ENCODE measurements at places on chromosomes 2 and 18.

DNA sequence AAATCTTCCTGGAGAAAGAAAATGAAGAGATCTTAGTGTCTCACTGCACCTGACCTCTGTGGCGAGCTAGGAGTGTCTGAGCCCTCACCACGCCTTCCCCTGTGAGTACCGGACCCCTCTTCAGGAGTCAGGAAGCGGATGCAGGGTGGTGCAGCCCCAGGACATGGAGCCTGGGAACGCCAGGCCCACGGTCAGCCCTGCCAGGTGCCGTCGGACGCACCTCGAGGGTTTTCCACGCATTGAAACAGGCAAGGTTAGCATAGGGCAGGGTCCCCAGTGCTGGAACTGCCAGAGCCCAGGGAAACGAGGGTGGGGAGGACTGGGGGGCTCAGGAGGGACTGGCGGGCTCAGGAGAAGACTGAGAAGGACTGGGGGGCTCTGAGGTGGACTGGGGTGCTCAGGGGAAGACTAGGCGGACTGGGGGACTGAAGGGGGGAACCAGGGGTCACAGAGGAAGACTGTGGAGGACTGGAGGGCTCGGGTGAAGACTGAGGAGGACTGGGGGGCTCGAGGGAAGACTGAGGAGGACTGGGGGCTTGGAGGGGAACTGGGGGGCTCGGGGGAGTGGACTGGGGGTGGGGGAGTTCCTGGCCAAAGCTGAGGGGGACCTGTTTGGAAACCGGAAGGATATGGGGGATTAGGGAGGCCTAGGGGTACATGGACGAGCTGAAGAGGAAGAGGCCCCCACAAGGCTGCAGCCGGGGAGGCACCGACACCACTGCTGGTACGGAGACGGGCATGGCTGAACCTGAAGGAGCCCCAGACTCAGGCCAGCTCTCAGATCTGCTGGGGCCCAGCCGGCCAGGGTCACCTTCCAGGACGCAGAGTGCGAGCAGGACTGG is 65.2 kb upstream of the SNTG2 start:
- no peak for DNase-seq

DNA sequence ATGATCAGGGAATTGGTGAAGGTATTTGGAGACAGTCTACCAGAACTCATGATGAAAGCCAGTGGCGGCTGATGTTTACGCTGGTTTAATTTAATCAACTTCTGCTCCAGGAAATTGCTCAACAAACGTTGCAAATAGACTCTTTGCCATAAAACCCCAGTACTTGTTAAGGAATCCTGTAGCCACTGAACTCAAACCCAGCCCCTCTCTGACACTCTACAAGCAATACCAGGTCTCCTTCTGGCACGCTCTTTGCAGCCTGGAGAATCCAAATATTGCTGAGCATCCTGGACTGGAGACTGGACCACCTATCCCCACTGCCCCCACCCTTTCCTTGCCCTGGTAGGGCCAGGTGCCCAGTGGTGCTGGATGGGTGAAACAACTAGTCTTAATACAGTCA is 308.2 kb downstream of the FBXO15 start:
- DNase-seq: no peak

- DNase-seq: no peak
Measured at GRCh38 chr2:216661639-216662375, 28.6 kb downstream of the IGFBP2 start.

DNA sequence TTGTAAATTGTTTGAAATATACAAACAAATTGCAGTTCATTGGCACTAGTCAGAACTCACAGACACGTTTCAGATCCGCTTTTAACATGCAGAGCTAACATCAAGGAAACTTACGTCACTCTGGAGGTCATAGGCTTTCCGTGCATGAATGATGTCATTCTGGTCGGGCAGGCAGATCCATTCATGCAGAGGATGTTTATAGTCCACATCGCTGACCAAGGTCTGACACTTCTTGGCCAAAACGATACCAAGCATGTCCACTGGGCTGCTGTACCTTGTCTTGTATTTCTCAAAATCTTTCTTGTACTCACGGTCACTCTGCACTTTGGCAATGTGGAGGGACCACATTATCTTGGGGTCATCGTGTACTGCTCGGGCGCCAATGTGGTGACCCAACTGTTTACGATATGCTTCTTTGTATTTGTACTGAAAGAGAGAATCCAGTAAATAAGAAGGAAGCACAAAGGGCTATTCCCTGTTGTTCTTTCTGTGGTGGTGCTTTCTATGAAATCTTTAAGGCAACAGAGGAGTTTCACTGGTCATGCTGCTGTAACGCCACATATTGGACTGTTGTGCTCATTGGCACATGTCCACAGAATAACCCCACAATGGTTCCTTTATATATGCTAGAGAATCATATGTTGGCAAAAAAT is 114.8 kb downstream of the NEB start:
- DNase-seq: no peak

GRCh38 chr2:25878361-25879132 is at the start of gene ASXL2:
ASXL2 (minus strand) TSS chr2:25878487; CDS start chr2:25878222, 265 bp downstream.
- DNase-seq: peak; percentile 98

GRCh38 chr2:161998857-161999256 is 75.2 kb downstream of the DPP4 start:
- DNase-seq: no peak

DNA sequence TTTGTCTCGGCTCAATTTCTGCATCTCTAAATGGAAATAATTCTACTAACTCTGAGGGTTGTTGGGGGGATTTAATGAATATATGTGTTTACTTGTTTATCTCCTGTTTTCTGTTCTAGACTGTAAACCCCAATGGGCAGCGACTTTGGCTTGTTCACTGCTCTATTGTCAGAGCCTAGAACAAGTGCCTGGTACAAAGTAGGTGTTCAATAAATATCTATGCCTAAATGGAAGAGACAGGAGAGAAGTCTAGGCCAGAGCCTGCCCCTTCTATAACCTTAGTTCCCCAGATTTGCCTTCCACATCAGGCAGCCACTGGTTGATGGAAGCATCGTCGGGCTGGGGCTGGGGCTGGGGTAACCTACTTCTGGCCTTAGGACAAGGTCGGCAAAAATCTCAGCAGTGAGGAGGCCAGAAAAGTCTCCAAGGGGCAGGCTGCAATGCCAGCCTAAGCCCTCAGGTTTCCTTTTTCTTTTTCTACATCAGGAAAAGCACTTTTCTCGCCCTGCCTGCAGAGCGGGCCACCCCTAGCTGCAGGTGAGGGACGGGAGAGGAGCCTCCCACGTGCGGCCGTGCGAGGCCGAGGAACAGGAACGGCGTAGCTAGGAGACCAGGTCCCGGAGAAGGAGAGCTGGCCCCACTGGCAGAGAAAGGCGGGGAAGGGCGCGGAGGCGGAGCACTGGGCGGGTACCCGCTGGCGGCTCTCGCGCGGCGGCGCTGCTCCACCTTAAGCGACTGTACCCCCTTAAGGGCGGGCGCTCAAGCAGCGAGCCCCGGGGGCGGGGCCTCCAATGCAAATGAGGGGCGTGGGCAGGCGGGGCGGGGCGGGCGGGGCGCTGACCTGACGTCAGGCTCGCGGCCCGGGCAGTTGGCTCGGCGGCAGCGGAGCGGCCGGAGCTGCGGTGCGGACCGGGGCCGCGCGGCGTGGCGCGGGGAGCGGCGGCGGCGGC is at the start of gene CNNM4:
CNNM4 (plus strand) TSS at position 867 of the 950 bp plus-strand sequence. CDS start 98 bp downstream, outside the sequence.
- DNase-seq: peak; percentile 83

- DNase-seq: no peak
Measured at GRCh38 chr2:126886916-126887280, 11.8 kb upstream of the TEX51 start.

DNA sequence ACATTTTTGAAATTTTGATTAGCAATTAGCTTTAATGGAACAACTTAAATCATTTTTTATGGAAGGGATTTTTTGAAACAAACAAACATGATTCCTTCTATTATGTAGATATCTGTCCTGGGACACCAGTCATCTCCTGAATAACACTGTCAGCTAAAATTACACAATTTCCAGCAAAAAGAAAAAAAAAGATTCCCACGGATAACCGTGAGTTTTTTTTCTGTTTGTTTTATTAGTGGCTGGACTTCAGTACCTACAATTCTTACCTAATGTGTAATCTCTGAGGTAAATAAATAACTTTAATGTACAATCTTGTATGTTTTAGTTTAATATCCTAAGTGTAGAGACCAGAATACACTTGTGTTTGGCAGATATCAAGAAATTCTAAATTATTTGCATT is 126.6 kb upstream of the KYNU start:
- no peak for DNase-seq

DNA sequence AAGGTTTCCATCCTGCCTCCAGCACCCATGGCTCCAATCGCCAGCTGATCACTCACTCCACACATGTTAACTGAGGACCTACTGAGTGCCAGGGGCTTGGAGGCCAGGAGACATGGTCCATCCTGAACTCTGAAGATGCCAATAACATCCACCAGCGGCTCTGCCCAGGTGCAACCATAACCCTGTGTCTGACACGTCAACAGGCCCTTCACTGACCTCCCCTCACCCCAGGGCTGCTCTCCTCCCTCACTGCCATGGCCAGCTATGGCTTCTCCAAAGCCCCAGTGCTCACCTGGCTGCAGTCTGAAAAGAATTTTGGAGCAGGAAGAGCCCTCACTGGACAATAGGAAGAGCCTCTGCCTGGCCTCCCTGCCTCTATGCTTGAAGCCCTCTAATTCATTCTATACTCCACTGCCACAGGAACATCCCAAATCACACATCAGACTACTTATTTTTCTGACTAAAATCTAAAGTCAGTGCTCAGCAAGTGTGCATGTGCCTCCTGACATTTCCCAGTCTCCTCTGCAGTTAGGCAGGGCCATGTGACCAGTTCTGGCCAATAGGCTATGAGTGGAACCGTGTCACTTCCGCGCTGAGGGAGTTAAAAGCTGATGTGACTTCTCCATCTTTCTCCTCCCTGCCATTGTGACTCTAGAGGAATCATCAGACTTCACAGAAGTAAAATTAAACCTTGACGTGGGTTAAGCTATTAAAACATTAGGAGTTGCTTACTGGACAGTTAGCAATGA is 37.2 kb downstream of the ZBTB7C start:
- DNase-seq: no peak

DNA sequence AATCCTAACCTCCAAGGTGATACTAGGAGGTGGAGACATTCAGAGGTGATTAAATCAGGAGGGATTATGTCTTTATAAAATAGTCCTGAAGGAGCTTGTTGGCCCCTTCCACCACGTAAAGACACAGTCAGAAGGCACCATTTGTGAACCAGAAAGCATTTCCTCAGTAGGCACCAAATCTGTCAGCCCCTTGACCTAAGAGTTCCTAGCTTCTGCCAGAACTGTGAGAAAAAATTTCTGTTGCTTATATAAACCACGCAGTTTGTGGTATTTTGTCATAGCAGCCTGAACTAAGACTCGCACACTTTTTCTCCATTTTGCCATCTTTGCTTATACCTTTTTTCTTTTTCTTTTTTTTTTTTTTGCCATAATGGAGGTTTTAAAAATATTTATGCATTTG is 18.6 kb upstream of the NARS1 start:
- no peak for DNase-seq

Data from activated T-helper 1 cell treated with anti-CD3 and anti-CD28 coated beads, Interleukin-2, amount 50 U/mL, for 16 hours (primary cell).